ENCODE measurements at places on chromosomes 12 and 14. TPM values are rescaled to one million over a fixed set of nuclear protein-coding genes. Genes with fewer than 3 reads are reported as not detected.

DNA sequence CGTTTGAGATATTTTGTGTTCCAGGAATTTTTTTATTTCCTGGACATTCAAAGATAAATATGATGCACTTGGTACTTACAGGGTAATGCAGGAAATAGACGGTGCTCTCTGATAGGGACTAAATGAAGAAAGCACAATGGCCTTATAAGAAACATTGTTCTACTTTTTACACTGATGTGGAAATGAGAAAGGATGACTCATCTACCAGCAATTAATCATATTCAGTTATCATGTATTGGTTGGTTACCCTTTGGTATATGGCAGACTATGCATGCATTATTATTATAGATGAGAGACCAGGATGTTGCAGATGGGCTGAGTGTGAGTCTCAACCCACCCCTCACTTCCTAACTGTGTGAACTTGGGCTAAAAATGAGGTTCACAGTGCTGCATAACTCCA is 222.2 kb downstream of the FLRT2 start:
- no peak for DNase-seq

- peak; percentile 62 for DNase-seq
Measured at GRCh38 chr14:70642303-70643235, 853 bp downstream of the TTC9 start.

Gene TDRD9
- polyA plus RNA-seq: 1.3 TPM

GRCh38 chr14:91882776-91883175 is 15.4 kb upstream of the TC2N start:
- no peak for DNase-seq

- no peak for DNase-seq
Measured at GRCh38 chr12:115640929-115641328, 636.6 kb downstream of the MED13L start.

Gene EXOC3L4
- polyA plus RNA-seq: not detected

Gene TCL1A
- not detected for polyA plus RNA-seq
